ENCODE measurements at places on chromosomes 12 and 14.

DNA sequence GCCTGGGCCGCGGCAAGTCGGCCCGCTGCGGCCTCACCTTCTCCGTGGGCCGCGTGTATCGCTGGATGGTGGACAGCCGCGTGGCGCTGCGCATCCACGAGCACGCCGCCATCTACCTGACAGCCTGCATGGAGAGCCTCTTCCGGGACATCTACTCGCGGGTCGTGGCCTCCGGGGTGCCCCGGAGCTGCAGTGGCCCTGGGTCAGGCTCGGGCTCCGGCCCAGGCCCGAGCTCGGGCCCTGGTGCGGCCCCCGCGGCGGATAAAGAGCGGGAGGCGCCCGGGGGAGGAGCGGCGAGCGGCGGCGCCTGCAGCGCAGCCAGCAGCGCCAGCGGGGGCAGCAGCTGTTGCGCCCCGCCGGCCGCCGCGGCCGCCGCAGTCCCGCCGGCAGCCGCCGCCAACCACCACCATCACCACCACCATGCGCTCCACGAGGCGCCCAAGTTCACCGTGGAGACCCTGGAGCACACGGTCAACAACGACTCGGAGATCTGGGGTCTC is 226.2 kb upstream of the CRY1 start:
- DNase-seq, result no peak

GRCh38 chr14:75476274-75476995 is 45.8 kb upstream of the BATF start:
- DNase-seq, result no peak

- DNase-seq, result no peak
These were observed 64.3 kb upstream of the CDKN3 start for GRCh38 chr14:54332490-54332889.

DNA sequence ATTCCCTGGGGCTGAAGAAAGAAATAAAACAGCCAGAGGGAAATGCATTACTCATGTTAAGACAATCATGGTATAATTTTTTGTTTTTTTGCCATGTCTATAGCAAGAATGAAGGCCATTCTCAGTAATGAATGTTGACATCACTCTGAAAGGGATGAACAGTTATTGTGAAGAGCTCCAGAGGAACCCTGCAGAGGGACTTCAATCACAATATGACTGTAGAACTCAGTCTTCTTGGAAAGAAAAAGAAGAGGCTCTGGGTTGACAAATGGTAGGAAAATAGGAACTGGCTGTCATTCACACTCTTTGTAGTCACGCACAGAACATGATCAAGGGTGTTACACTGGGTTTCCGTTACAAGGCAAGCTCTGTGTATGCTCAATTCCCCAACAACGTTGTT is 73.8 kb upstream of the DACT1 start:
- no peak for DNase-seq

GRCh38 chr14:76007852-76008251 is 22.3 kb downstream of the IFT43 start:
- no peak for DNase-seq

DNA sequence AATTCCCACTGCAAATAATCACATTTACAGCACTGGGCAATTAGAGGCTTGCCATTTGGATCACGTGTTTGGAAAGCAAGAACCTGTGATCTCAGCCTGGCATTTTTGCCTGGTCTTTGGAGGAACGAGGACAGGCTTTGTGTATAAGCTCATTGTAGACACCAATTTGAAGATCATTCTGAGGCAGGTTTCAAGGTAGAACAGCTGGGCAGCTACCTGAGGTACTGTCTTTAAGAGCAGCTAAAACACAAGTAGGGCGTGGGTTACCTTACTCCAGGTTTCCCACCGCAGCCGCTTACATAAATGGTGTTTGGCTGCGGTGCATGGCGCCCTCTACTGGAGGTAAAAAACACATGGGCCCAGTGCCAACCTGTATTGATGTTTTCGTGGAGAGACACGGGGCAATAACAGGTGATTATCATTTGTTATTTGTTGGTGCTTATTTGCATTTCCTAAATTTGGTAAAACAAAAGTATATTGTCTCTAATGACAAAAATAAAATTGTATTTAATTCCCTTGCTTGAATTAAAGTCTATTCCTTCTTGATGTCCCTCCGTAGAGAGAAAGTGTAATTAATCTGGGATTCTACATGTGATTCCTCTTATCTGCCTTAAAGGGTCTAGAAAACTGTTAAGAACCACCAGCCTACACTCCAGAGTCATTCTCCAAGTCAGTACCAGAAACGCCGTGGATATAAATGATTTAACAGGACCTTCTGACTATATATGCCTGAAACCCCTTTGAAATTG is 69.7 kb downstream of the SVOP start:
- DNase-seq, result peak; percentile 36

Data from HuH-7.5 (cell line).